ENCODE measurements at places on chromosomes 5 and 9.

DNA sequence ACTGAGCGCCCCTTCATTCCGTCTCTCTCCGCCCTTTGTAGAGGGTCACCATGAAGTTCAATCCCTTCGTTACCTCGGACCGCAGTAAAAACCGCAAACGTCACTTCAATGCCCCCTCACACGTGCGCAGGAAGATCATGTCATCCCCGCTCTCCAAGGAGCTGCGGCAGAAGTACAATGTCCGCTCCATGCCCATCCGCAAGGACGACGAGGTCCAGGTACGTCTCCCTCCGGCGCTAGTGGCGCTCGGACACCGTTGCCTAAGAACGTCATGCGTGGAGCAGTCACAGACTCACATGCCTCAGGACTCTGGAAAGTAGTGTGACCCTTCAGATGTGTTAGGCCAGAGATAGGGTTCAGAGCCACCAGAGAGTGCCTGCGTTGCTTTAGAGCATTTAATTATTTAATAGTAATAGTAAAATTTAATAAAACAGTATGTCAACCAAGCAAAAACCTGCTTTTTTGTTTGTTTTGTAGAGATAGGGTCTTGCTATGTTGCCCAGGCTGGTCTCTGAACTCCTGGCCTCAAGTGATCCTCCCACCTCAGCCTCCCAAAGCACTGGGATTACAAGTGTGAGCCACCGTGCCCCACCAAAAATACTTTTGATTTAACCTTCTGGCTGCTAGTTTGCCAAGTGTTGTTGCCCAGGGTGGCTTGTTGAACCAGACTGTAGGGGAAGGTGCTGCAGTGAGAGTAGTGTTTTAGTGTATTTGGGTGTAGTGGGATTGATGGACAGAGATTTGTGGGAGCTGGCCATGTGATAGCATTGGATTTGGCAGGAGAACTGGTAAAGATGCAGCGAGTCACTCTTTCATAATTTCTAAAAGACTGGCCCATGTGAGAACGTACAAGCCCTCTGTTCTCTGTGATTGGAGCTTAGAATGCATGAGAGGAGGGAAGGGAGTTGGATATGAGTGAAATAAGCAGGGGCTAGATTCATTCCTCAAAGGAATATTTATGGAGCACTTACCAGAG lies 888 bp downstream of the RPL26L1 start:
- peak overlapping the region; percentile 84 for H3K27ac ChIP-seq
- peak overlapping the region; percentile 71 for H3K4me3 ChIP-seq
- H3K36me3 ChIP-seq = no peaks in the 10 kb centered on the region

DNA sequence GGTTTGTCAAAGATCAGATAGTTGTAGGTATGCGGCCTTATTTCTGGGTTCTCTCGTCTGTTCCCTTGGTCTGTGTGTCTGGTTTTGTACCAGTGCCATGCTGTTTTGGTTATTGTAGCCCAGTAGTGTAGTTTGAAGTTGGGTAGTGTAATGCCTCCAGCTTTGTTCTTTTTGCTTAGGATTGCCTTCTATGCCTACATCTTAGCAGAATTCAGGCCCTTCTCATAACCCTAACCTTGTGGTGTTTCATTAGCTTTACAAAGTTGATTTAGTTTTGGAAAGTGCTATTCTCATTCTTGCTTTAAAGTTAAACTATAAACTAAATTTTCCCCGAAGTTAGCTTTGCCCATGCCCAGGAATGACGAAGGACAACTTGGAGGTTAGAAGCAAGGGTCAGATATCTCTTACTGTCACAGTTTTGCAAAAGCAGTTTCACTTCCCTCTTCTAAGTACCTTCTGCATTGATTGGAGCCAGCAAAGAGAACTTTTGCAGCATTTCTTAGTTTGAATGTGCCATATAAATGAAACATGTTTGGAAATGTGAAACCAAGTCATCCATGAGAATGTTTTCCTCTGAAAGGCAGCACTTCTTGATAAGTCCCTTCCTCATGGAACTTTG lies 274.3 kb upstream of the DMRT1 start:
- no peaks in the 10 kb centered on the region for H3K36me3 ChIP-seq
- peak overlapping the region; percentile 59 for H3K27ac ChIP-seq
- H3K27me3 ChIP-seq = no peaks in the 10 kb centered on the region
- peaks cover 42% of the 10 kb centered on the region for H3K4me1 ChIP-seq

DNA sequence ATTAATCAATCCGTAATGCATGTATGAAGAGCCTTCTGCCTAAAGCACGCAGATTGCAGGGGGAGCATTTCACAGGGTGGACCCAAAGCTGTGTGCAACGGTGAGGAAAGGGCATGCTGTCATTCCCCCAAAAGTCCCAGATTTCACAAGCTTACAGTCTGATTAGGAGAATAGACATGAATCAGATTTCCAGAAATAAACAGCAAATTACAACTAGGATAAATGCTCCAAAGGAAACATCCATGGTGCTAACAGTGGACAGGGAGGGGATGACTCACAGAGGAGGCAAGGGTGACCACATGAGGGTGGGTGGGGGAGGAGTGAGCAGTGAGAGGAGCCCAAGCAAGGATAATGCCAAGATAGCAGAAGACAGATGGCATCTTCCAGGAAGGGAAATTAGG lies 258.4 kb upstream of the TAS2R1 start:
- H3K27me3 ChIP-seq = no peaks in the 10 kb centered on the region
- no peak overlapping the region for H3K27ac ChIP-seq
- no peaks in the 10 kb centered on the region for H3K36me3 ChIP-seq
- no peaks in the 10 kb centered on the region for H3K4me1 ChIP-seq

- no peak overlapping the region for H3K27ac ChIP-seq
- no peaks in the 10 kb centered on the region for H3K36me3 ChIP-seq
- no peaks in the 10 kb centered on the region for H3K4me1 ChIP-seq
- no peak for DNase-seq
Measured at GRCh38 chr5:135216471-135217343, 182.3 kb downstream of the MACROH2A1 start.

GRCh38 chr5:135076801-135077200 lies 42.8 kb upstream of the PITX1 start:
- H3K27me3 ChIP-seq = no peaks in the 10 kb centered on the region
- DNase-seq = no peak
- no peak overlapping the region for H3K4me3 ChIP-seq
- no peak overlapping the region for H3K27ac ChIP-seq

GRCh38 chr5:81553567-81554212 lies 159.8 kb upstream of the ACOT12 start:
- no peaks in the 10 kb centered on the region for H3K36me3 ChIP-seq
- H3K27ac ChIP-seq = no peak overlapping the region
- DNase-seq = no peak
- H3K4me1 ChIP-seq = peaks cover 16% of the 10 kb centered on the region

GRCh38 chr5:173928871-173929574 lies 40.9 kb downstream of the CPEB4 start:
- H3K27me3 ChIP-seq = no peaks in the 10 kb centered on the region
- H3K4me3 ChIP-seq = no peak overlapping the region
- no peak for DNase-seq
- no peaks in the 10 kb centered on the region for H3K36me3 ChIP-seq
- no peak overlapping the region for H3K27ac ChIP-seq

- H3K4me3 ChIP-seq = no peak overlapping the region
- no peak overlapping the region for H3K27ac ChIP-seq
- H3K27me3 ChIP-seq = no peaks in the 10 kb centered on the region
- DNase-seq = no peak
Measured at GRCh38 chr9:18907927-18908625, 124.9 kb downstream of the SAXO1 start.

GRCh38 chr9:24832307-24832706 lies 286.6 kb upstream of the IZUMO3 start:
- H3K27me3 ChIP-seq = no peaks in the 10 kb centered on the region
- H3K4me3 ChIP-seq = no peak overlapping the region
- H3K4me1 ChIP-seq = no peaks in the 10 kb centered on the region
- DNase-seq = no peak

DNA sequence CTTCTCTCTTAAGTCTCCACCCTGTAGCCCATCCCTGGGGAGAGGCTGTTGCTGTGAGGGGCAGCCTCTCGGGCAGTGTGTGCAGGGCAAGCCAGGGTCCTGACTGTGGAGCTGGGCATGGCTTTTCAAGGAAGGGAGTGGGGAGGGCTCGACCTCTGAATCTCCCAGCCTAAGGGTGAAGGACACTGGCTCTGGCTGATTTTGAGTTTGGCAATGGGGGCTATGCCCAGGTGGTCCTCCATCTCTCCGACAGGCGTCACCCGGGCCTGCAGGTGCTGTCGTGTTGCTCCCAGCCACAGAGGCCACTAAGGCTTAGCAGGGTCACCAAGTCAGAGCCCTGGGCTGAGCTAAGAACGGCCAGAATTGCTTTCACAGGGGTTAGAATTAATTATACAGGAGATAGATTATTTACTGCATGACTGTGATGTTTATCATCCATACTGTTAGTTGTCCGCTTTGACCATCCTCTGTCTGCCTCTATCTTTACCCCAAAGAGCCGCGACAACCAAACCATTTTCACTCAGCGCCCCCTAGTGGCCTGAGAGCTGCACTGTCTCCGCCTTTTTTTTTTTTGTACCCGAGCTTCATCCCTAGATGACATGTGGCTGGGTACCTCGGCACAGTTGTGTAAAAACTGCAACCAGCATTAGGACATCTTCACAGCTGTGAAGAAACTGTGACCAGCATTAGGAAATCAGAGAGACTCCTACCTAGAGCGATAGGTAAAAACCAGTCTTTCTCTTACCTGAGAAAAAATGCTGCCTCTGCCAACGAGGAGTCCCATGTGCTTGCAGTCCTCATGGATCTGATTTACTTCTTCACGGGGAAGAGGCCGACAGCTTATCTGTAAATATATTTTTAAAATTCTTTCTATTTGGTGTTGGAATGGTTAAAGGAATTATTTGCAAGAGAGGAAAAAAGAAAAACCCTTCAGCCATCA lies 44.5 kb downstream of the AGXT2 start:
- no peaks in the 10 kb centered on the region for H3K36me3 ChIP-seq
- H3K4me1 ChIP-seq = no peaks in the 10 kb centered on the region
- H3K4me3 ChIP-seq = no peak overlapping the region
- H3K27ac ChIP-seq = no peak overlapping the region
- peaks cover 6% of the 10 kb centered on the region for H3K27me3 ChIP-seq

DNA sequence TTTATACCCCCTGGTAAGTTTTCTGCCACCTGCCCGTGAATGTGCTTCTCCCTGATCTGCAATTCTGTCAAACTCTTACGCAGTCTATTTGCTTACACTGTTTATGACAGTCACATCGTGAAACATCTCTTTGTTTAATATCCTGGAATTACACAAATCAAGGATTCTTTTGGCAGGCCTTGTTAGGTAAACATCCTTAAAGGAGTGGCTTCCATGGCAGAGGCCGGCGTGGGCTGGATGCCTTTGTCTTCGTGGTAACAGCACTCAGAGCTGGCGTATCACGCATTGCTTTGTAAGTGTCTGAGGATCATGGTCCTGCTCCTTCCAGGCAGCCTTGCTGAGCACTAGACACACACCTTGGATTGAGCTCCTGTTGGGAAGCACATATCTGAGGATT lies 145.7 kb downstream of the IRX1 start:
- no peaks in the 10 kb centered on the region for H3K27me3 ChIP-seq
- no peaks in the 10 kb centered on the region for H3K4me1 ChIP-seq
- H3K4me3 ChIP-seq = no peak overlapping the region
- no peak for DNase-seq

DNA sequence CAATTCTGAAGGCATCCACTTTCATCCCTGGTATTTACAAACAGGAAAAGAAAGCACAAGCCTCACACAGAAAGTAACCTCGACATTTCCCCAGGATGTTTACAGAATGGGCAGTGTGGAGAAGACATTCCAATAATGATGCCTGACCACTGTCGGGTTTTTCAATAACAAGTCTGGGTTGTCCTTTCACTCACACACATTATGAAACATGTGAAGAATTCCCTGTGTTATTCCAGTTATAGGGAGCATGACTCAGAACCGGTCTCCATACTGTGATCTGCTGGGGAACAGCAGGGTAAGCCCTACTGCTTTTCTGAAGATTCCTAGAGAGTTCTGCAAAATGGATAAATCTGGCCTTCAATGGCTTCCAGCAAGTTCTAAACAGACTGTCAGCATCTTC lies 155.3 kb downstream of the ADAMTS12 start:
- H3K27me3 ChIP-seq = no peaks in the 10 kb centered on the region
- H3K4me1 ChIP-seq = no peaks in the 10 kb centered on the region
- no peaks in the 10 kb centered on the region for H3K36me3 ChIP-seq
- no peak overlapping the region for H3K27ac ChIP-seq
- no peak overlapping the region for H3K4me3 ChIP-seq
- DNase-seq = no peak

GRCh38 chr5:23024470-23024869 lies 171.3 kb upstream of the CDH12 start:
- no peaks in the 10 kb centered on the region for H3K36me3 ChIP-seq
- H3K4me1 ChIP-seq = no peaks in the 10 kb centered on the region
- H3K4me3 ChIP-seq = no peak overlapping the region
- H3K27ac ChIP-seq = no peak overlapping the region

DNA sequence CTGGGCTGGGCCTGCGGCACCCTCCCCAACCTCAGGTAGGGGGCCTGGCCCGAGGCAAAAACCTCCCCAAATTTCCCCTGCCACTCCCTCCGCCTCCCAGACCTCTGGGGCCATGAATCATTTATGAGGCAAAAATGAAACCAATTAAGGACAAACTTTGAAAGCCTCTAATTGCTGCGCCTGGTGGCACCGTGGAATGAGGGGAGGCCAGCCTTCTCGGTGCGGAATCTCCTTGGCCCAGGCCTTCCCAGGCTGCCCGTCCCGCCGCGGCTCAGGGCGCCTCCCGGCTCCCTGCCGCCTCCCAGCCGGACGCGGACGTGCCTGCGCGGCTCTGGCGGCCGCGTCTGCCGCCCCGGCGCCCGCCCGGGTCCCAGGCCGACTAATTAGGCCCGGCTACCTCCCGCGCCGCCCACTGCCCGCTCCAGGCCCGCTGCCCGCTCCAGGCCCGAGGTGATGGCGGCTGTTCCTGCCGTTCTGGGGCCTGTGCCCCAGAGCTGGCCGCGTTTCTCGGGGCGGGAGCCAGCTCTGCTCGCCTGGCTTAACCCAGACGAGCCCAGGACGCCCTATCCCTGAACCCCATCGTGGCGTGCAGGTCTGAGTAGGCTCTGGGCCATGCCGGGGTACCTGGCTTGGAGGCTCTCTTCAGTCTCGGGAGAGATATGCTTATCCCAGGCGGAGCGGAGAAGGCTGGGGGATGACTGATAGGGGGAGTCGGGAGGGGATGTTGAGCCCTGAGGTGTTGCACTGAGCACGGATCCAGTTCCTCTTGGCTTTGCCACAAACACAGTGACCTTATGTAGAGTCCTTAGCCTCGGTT lies 20.1 kb downstream of the CXXC5 start:
- no peaks in the 10 kb centered on the region for H3K36me3 ChIP-seq
- H3K4me1 ChIP-seq = peaks cover 43% of the 10 kb centered on the region
- peak overlapping the region; percentile 78 for H3K27ac ChIP-seq
- no peak for DNase-seq
- no peaks in the 10 kb centered on the region for H3K27me3 ChIP-seq

- no peak overlapping the region for H3K27ac ChIP-seq
Measured at GRCh38 chr5:76859591-76860247, 9.9 kb downstream of the S100Z start.

DNA sequence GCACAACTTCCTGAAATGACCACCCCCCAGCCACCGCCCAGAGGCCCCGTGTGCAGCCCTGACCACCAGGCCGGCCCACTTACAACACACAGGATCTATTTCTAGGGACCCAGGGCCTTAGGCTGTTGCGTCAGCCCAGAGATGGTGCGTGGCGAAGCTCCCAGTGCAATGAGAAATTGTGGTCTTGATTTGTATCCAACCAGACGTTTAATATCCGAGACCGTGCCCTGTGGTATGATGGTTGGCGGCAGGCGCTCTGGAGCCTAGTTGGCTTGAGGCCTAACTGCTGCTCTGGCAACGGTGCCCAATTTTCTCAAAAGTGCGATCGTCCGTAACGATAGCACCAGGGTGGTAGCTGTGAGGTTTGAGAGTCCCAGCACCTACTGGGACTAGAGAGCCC lies 32.6 kb upstream of the SLC6A19 start:
- H3K27ac ChIP-seq = no peak overlapping the region
- H3K4me3 ChIP-seq = no peak overlapping the region
- no peaks in the 10 kb centered on the region for H3K27me3 ChIP-seq
- H3K36me3 ChIP-seq = no peaks in the 10 kb centered on the region

All from transverse colon (tissue), 4 donors.